Tibial artery (tissue), 4 donors: ENCODE measurements at places on chromosomes 1 and 21.
A peak's percentile ranks its signal among the peaks of the same experiment; 100 is the strongest.

DNA sequence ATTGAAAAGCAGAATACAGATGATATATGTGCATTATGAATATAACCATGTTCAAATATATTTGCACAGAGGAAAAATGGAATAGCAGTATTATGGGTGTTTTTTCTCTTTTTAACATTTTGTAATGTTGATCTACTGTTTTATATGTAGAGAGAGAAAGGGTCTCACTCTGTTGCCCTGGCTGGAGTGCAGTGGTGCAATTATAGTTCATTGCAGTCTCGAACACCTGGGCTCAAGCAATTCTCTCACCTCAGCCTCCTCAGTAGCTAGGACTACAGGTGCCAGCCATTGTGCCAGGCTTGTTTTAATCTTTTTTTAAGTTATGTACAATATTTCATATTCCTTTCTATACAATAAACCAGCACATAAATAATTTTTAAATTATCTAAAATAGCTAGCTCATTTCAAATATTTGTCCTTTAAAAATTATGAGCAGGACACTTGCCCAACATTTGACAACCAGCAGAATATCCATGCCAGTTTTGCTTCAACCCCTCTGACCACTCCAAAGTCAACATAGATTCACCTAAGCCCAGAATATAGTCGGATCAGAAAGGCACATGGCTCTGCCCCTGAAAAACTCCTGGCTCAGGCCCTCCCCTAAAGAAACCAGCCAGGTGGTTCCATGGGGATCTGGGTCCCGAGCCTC is 29.8 kb downstream of the ZNF281 start:
- DNase-seq = no peak

- no peak for DNase-seq
These were observed 424.5 kb upstream of the DAB1 start for GRCh38 chr1:57848406-57848805.

DNA sequence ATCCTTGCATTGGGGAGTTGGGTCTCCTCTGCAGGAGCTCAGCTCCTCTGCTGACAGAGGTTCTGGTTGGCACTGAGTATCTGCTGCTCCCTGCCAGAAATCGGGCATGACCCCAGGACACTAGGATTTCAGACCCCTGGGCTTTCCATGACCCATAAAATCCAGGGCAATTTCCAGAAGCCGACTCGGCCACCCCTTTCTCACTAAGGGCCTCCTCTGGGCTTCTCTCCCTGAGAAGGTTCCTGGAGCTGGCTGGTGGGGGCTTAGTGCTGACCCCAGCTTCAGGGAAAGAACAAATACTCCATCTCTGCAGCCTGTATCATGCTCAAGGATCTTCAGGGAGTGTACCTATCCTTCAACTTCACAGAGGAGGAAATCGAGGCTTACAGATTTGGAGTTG is 603.4 kb downstream of the PTPRU start:
- no peak for DNase-seq

DNA sequence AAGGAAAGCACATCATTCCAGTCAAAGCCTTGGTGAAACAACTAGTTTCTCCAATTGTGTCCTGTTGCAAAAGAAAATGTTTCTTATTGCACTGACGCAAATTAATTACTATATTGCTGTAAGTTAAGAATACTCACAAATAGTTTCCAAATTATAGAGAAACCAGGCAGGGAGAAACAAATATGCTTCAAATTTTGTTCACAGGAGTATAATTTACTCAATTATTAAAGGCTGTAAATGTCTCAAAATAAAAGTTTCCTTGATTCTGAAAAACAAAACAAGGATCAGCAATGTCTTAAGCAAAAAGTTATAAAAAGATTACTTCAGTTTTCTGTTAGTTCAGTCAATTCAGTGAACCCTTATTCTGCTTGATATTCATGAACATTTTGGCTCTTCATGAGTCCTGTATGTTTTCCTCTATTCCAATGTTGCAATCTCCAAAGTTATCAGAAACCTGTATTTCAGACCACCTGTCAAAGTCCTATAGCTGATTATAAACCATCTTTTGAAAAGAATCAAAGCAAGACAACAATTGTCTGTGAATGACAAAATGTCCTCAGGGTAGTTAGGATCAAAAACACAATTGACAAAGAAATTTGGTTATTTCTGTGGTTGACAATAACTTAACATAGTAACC is 11.7 kb upstream of the SYPL2 start:
- no peak for DNase-seq

DNA sequence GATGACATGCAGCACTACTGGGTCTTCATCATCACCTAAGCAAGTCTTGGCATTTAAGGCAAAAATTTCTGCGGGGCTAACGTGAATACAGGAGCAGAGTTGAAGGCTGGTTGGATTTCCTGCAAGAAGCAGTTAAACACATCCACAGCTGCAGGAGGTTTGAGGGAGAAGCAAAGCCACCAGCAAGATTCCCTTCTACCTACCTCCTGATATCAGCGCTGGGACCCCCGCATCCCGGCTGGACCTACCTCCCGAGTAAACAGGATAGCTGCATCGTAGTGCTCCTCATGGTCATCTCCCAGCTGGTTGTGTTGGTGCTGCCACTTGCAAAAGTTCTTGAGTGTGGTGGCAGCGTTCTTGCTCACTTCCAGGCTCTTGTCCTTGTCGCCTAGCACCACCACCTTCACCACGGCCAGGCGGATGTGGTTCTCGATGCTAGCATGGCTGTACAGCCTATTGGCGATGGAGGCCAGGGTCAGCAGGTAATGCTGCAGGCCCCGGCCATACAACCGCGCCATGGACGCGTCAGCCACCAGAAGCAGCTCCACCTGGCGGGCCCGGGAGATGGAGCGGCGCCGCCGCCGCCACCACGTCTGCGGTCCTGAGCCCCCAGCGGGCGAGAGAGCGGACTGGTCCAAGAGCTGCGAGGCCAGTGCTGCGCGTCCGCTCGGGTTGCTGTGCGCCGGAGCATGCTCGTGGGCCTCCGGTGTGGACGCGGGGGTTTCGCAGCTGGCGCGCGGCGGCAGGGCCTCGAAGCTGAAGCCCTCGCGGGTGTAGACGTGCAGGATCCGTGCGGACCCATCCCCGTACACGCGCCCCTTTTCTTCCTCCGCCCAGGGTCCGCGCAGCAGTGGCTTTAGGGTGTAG is 1.6 kb downstream of the ADAMTS5 start:
- DNase-seq = peak; percentile 71

DNA sequence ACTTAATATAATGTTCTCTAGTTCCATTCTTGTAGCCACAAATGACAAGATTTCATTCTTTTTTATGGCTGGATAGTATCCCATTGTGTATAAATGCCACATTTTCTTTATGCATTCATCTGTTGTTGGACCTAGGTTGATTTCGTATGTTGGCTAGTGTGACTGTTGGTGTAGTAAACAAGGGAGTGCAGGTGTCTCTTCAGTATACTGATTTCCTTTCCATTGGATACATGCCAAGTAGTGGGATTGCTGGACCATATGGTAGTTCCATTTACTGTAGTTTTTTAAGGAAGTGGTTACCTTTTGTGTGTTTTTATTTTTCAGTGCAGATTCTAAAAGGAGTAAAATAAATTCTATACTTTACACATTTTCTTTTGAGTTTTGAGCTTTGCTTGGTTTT is 5.7 kb downstream of the PARK7 start:
- DNase-seq = no peak

DNA sequence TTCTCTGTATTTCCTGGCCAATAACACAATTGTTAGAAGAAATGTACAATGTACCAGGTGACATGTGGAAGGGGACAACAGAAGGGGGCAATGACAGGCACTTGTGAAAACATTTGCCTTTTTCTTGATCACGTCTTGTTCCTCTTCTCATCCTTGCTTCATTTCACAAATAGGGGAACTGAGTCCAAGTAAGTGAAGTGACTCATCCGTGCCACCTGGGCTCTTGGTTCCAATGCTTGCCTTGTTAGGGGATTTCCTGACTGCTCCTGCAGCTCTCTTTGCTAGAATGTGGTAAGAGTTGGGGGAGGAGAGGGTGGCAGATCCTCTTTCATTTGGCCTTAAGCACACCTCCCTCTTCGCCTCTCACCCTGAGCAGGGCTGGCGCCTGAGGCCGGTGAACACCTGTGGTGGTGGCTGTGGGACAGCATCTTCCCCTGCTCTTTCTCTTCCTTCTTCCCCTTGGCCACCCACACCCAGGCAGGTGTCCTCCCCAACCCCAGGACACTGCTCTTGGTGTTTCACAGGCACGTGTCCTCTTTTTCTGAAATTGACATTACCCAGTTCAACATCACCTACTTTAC is 2.2 kb upstream of the RHEX start:
- DNase-seq = no peak

DNA sequence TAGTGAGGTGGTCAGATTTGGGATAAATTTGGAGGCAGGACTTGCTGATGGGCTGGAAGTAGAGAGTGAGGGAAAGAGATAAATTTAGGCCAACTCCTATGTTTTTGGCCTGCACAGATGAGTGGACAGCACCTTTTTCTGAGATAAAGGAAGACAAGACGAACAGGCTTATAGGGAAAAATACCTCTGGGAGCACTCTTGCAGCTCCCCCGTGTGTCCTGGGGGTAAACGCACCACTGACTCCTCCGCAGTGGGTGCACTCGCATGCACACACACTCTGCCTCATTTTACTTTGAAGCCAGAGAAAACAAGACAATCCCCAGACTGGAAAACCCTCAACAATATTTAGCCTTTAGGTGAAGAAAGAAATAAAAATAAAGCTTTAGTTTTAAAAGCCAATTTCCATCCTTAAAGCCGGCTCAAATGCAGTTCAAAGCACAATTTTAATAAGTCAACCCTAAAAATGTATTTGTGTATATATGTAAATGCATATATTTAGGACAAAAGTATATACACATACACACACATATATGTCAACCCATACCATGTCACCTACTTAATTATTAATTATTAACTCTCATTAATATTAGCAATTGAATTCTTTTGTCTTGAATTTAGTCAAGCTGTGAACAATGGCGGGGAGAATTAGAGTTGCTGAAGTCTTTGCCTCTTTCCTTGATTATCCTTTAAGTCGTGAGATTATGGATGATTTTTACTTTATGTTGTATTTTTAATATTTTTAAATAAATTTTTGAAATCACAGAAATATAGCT is 341.8 kb downstream of the ZNF326 start:
- no peak for DNase-seq

GRCh38 chr1:38134294-38134755 is 87.7 kb upstream of the POU3F1 start:
- DNase-seq = no peak

DNA sequence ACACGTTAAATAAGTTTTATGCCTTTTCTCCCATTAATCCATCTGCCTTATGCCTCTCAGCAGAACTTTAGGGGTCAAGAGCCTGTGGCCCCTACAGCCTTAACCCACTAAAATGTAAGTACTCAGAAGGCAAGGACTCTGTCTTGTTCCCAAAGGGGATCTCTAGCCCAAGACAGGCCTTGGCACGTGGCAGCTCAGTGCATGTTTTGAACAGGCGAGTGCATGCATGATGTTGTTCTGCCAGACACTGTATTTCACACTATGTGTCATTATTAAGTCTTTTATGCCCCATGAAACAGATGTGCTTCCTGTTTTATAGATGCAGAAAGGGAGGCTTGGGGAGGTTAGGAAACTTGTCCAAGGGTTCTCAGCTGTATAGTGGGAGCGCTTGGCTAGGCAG is 102.8 kb downstream of the ETS2 start:
- no peak for DNase-seq

DNA sequence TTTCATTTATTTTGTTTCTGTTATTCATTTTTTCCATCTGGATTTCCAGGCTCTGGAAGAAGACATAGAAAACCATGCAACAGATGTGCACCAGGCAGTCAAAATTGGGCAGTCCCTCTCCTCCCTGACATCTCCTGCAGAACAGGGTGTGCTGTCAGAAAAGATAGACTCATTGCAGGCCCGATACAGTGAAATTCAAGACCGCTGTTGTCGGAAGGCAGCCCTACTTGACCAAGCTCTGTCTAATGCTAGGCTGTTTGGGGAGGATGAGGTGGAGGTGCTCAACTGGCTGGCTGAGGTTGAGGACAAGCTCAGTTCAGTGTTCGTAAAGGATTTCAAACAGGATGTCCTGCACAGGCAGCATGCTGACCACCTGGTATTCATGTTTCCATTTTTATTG is 63.5 kb upstream of the BMP8A start:
- DNase-seq = no peak
